ENCODE measurements at places on chromosomes 3 and 15.

- no peak for DNase-seq
Observed at GRCh38 chr3:4972652-4973643, 6.3 kb upstream of the BHLHE40 start.

GRCh38 chr3:150238048-150238802, 169.9 kb upstream of the TSC22D2 start:
- DNase-seq = no peak

- no peak for DNase-seq
Observed at GRCh38 chr3:100697723-100698285, 11.5 kb upstream of the TFG start.

- DNase-seq = no peak
Observed at GRCh38 chr15:29324746-29325145, 55.1 kb upstream of the NSMCE3 start.

DNA sequence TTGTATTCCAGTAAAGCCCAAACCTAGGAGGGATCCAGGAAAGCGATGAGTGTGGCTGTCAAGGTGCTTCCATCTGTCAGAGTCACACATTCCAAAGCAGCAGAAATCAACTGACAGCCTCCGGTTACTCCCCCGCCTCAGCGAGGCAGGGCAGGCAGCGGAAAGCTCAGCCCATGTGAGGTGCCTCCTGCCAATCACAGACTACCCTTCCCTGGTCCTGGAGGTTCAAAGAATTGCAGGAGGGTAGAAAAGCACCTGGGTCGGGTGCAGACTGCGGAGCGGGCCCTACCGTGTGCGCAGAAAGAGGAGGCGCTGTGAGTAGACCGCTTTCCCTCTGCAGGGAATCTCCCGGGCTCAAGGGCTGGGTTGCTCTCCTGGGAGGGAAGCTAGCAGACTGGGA, at the start of gene UPK1B:
Gene UPK1B, plus strand, starts transcription at position 274 of the 400 bp plus-strand sequence. CDS start 13,144 bp downstream, outside the sequence.
- no peak for DNase-seq

DNA sequence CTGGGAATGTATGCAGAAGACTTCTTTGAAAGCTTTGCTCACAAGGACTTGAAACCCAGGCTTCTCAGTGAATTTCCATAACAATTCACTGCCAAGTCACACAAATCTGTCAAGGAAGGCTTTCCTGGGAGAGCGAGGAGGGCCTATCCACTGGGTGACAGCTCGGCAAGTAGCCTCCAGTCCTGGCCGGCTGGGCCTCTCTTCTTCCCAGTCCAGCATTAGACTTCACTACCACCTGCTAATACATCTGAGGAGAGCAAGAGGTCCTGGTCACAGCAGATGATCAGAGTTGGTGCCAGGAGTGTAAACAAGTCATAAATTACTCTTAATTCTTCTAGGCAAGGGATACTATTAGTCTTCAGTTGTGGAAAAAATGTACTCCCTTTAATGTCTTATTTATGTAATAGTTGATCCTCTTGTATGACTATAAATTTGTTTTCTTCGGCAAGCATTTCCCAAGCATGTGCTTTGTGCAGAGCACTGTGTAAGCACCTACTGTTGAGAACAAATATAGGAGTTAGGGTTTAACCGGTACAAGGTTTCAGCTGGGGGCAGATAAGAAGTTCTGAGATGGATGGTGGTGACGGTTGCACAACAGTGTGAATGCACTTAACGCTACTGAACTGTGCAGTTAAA, 162.9 kb downstream of the VGLL4 start:
- DNase-seq = no peak

DNA sequence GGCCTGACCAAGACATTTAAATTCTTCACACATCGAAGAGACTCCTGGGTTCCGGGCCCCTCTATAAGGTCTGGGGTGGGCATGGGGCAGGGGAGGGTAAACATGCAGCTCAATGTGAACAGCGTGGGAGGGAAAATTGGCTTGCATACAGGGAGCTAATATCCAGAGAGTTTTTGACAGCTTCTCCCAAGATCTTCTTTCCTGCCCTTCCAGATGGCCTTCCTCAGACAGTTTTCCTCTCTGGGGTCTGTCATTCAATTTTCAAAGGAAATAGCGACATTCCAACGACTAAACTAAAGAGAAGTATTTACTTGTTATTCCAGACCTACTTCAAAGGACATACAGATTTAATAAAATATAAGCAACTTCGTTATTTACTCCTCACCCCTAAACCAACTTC, 1030.6 kb downstream of the MCTP2 start:
- no peak for DNase-seq

GRCh38 chr3:126903521-126903920, 79.4 kb upstream of the PLXNA1 start:
- no peak for DNase-seq
